Astrocyte (in vitro differentiated cells and primary cell): ENCODE measurements at places on chromosomes 2 and 18.

DNA sequence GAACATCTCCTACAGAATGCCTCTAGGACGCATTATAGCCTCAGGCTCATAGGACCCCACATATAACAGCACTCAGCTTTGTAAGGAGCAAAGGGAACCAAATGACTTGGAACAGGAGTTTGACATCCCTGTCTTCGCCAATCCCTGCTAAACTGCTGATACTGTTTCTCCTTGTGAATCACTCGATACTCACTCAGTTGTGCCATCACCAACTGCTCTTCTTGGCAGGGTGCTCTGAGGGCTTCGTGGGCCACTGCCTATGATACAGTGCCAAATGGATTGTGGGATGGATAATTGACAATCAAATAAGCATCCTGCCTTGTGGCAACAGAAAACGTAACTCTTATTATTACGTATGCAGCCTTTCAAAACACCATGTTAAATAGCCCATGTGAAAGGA lies 396.3 kb downstream of the RIT2 start:
- no peak for DNase-seq

- no peak for DNase-seq
These were observed 255.9 kb upstream of the SPRED2 start for GRCh38 chr2:65688141-65688886.

- no peak for DNase-seq
These were observed 48.3 kb upstream of the ACAA2 start for GRCh38 chr18:49861659-49862058.

- peak; percentile 49 for DNase-seq
These were observed 80.4 kb downstream of the EPB41L3 start for GRCh38 chr18:5463390-5463789.

DNA sequence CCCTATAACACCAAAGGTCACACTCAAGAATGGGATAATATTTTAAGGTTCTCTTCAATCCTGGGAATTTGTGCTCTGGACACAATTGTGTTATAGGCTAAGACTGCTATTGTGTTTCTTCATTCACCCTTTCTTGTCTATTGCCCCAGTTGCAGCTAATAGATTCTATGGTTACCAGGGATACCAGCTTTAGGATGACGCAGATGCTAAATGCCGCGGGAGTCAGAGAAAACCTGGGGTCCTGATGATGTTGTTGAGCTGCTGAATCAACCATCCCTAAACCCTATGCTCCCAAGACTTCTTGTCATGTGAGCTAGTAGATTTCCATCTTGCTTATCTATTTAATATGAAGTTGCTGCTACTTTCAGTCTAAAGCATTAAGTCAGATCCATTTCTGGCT lies 5.4 kb downstream of the CRYGD start:
- DNase-seq = no peak

- no peak for DNase-seq
These were observed 1235.4 kb downstream of the LRP1B start for GRCh38 chr2:140895378-140895777.

DNA sequence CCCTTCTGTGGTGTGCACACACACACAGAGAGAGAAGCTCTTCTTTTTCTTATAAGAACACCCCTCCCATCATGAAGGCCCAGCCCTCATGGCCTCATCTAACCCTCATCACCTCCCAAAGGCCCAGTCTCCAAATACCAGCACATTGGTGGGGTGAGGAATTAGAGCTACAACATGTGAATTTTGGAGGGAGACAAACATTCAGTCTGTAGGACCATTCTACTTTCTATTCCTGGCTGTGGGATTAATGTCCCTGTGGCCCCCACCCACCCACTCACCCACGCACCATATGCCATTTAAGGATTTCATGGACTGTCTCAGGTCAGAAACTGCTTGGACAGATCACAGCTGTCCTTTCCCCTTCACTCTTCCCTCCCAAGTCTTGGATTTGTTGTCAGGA lies 190.2 kb downstream of the GBX2 start:
- no peak for DNase-seq
